Mesenchymal stem cell (in vitro differentiated cells and primary cell): ENCODE measurements at places on chromosomes 5 and 9.

GRCh38 chr5:157594257-157594656 lies 18.7 kb upstream of the ADAM19 start:
- DNase-seq: no peak

DNA sequence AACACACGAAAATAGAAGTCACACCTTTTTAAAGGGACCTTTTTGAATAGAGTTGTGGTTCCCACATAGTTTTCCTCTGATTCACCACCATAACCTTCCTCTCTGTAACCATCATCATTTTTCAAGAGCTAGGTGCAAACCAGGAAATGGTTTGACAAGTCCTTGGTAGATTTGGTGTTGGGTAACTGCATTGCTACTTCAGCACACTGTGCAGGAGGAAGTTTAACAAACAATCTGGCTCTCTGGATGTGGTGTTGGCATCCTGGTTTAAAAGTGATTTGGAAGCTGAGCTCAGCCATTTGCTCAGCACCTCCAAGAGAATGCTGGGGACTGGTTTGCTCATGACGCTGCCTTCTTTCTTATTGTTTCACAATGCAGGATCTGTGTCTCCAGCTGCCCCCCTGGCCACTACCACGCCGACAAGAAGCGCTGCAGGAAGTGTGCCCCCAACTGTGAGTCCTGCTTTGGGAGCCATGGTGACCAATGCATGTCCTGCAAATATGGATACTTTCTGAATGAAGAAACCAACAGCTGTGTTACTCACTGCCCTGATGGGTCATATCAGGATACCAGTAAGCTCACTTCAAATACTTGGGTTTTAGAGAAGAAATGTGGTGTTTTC lies 213.1 kb downstream of the RFK start:
- DNase-seq: peak; percentile 88

DNA sequence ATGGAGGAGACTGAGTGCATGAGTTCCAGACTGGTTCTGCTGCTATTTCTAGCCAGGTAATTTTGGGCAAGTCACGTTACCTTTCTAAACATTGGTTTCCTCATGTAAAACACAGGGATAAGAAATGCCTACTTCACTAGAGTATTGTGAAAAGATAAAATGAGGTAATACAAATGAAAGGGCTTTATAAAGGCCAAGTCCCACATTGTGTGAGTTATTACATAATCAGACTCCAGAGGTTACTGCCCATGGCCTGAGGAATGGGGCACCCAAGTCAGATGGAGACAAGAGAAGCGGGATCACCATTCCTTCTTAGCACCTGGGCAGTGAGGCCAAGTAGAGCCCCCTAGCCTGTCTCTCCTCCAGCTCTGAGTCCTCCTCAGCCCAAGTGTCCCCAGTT lies 7.5 kb downstream of the HBEGF start:
- no peak for DNase-seq

- DNase-seq: no peak
Observed at GRCh38 chr9:93603011-93603410, 26.6 kb downstream of the PHF2 start.

GRCh38 chr5:17381932-17382331 lies 116.1 kb upstream of the TAF11L2 start:
- DNase-seq: no peak
